ENCODE measurements at places on chromosomes 5 and 9.

GRCh38 chr5:176994460-176995121, 12.0 kb downstream of the UIMC1 start:
- no peak for DNase-seq

- no peak for DNase-seq
Measured at GRCh38 chr9:96175001-96175400, 127.0 kb downstream of the HSD17B3 start.

DNA sequence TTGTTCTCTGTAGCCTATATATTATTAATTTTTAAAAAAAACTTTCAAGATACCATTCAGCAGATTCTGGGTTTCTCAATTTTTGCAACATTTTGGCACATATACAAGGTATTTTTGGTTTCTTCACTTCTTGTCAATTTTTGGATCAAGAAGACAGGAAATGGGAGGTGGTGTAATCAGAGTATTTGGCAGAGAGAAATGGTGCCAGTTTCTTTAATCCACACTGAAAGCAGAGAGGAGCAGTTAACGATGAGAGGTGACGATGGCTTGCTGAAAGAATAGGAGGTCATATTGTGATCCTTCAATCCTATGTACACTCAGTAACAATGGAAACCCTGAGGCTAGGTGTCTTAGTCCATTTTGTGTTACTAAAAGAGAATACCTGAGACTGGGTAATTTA, 16.4 kb downstream of the NNT start:
- DNase-seq: no peak

DNA sequence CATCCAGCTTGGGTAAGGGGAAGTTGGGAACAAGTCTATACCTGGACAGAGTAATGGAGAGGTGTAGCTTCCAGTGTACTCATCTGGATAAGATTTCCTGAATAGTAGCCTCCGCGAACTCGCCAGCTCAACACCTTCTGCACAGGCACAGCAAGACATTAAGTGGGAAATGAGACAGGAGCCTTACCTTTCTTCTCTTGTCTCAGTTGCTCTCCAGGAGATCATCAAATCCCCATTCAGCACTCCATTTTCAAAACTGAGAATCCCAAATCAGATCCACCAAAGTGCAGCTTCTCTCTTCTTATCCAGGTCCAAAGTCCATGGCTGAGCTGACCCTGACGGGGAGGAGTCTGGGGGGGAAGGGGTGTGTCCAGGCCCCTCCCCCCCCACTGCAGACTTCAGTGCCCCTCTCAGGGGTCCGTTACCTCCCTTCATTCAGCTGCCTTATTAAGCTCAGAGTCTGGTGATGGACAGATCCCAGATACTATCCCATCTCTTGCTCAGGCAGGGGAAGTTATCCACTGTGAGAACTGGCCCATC, 5.9 kb upstream of the MGAT1 start:
- DNase-seq: no peak

- no peak for DNase-seq
Measured at GRCh38 chr9:21906881-21907280, 87.3 kb downstream of the CDKN2A start.

Data from colonic mucosa (tissue), 4 donors.